Occipital lobe (tissue), 3 donors: ENCODE measurements at places on chromosomes 7 and 10. TPM values are rescaled to one million over a fixed set of nuclear protein-coding genes. Genes with fewer than 3 reads are reported as not detected.

- no peak for DNase-seq
Observed at GRCh38 chr10:11114269-11114668, 96.6 kb downstream of the CELF2 start.

GRCh38 chr7:122304319-122304975, at the start of gene FEZF1:
FEZF1 (minus strand) TSS chr7:122304750; CDS start chr7:122304437, 313 bp downstream.
- no peak for DNase-seq

DNA sequence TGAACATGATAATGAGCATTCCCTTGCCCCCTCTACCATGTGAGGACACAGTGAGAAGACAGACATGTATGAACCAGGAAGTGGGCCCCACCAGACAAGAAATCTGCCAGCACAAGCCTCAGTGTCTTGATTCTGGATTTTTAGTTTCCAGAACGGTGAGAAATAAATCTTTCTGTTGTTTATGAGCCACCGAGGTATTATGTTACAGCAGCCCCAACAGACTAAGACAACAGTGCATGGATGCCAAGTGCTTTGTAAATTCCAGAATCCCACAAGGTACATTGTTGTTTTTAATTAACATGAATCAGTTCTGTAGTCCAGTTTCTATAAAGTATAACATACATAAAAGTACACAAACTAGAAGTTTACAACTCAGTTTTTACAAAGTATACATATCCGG, 162.2 kb downstream of the ARHGAP21 start:
- DNase-seq = no peak

Gene ACADSB
- total RNA-seq = 14.5 TPM

- DNase-seq = no peak
Observed at GRCh38 chr10:6385665-6386064, 182.9 kb downstream of the PFKFB3 start.
